ENCODE measurements at places on chromosomes 5 and 9.
A peak's percentile ranks its signal among the peaks of the same experiment; 100 is the strongest.

- no peak for DNase-seq
Observed at GRCh38 chr5:121288781-121289180, 562.9 kb upstream of the FTMT start.

DNA sequence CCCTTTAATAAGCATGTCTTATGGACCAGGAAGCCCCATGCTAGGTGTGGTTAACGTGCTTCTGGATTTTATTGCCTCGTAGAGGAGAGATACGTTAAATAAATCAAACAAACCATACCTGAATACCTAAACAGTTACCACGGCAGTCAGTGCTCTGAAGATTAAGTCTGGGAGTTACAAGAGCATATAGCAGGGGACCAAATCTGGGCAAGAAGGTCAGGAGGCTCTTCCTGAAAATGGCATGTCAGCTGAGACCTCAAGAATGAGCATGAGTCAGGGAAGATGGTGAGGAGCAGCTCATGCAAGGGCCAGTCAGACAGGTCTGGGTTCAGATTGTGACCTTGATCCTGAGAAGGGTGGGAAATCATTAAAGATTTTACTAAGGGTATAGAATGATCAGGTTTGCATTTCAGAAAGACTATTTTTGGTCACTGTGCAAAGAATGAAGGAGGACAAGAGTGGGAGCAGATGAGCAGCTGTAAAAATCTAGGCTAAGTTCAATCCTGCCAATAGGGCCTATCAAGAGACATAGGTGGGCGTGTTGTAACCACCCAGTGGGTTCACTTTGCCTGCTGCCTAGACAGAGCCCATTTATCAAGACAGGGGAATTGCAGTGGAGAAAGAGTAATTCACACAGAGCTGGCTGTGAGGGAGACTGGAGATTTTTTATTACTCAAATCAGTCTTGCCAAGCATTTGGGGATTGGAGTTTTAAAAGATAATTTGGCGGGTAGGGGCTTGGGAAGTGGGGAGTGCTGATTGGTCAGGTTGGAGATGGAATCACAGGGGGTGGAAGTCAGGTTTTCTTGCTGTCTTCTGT is 4.8 kb upstream of the ZNF366 start:
- no peak for DNase-seq

GRCh38 chr9:118109542-118109941 is 405.3 kb downstream of the TLR4 start:
- DNase-seq = no peak

DNA sequence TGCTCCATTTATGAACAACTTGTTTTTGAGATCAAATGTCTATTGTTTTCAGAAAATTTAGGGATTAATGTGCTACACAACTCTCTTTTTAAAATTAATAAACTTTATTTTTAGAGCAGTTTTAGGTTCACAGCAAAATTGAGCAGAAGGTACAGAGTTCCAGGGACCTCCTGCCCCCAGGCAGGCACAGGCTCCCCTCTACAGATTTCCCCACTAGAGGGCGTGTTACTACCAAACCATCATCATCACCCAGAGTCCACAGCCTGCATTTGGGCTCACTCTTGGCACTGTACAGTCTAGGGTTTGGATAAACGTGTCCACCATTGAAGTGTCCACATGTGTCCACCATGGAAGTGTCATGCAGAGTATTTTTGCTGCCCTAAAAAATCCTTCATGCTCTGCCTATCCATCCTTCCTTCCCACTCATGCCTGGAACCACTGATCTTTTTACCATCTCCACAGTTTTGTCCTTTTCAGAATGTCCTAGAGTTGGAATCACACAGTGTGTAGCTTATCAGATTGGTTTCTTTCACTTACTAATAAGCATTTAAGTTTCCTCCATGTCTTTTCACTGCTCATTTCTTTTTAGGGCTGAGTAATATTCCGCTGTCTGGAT is 61.7 kb downstream of the MRPL36 start:
- peak; percentile 47 for DNase-seq

DNA sequence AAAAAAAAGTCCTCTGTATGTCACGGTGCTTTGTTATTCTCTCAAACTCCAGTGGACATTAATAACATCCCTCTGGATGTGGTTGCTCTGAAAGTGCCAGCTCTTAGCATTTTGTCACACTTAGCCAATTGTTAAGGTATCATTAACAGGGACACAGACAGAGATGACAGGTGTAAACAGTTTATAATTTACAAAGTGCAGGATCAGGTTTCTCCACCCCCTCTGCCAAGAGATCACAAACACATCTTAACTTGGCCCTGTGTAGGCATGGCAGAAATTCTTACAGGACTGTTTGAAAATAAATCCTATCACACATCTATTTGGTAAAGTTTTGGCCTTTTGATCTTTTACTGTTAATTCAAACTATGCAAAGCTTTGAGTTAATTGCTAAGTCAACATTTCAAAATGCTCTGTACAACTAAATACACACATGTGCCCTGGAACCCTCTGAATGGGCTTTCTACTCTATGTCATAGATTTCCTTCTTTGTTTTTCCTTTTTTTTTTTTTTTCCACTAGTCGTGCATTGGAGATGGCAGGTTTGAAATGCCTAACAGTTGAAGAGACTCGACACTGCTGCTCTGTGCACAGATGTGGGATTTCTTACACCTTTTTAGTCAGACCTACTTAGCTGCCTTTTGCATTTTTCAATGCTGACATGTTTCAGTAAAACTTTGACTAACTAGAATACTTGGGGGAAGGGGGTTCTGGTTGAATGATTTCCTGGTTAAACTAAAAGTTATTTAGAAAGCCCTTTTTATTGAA is 41.7 kb downstream of the SEMA6A start:
- no peak for DNase-seq

GRCh38 chr5:6251565-6252102 is 126.7 kb downstream of the MED10 start:
- DNase-seq = no peak

GRCh38 chr5:173016598-173017046 is 33.1 kb downstream of the ATP6V0E1 start:
- DNase-seq = peak; percentile 82

GRCh38 chr9:137881591-137882505 is 4.3 kb downstream of the CACNA1B start:
- peak; percentile 8 for DNase-seq

- DNase-seq = peak; percentile 73
Observed at GRCh38 chr9:126613651-126614050, at the start of gene LMX1B. TSS of gene LMX1B (plus strand) at chr9:126613928. CDS start at chr9:126614450, 522 bp downstream.

GRCh38 chr5:72600391-72600981 is 93.3 kb upstream of the ZNF366 start:
- peak; percentile 89 for DNase-seq

- DNase-seq = peak; percentile 90
Observed at GRCh38 chr9:123353984-123354591, 1.9 kb upstream of the CRB2 start.

- peak; percentile 43 for DNase-seq
Observed at GRCh38 chr9:111427186-111427585, 57.0 kb downstream of the ECPAS start.

DNA sequence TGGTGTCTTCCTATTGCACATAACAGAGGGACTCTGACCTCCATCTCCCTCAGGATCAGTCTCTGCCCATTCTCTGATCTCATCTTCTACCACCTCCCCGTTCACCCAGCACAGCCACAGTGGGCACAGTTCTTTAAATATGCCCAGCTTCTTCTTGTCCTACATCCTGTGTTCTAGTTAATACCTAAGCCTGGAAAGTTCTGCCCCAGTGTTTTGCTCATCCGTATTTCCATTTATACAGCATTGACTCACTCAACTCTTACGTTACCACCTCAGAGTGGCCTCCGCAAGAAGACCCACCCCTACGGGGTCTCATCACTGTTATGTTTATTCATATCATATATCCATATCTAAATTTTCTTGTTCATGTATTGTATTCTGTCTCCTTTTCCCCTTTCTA is 315.5 kb downstream of the ADGRV1 start:
- DNase-seq = no peak

GRCh38 chr9:99066571-99066970 is 38.3 kb upstream of the TGFBR1 start:
- DNase-seq = no peak

DNA sequence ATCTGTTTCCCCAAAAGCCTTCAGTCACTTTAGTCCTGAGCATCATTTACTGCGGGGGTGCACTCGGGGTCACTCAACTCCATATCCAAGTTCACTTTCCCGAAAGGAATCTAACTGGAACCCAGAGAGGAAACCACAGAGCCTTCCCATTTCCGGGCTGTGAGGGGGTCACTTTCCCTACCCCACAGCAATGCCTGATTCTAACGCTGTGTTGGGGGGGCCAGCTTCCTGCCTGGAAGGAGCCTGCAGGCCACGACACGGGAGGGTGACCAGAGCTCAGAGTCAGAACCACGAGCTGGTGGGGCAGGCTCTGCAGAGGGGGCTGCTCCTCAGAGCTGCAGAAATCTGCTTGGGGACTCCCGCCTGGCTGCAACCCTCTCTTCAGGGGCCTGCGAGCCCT is 20.3 kb downstream of the BRD9 start:
- DNase-seq = no peak

DNA sequence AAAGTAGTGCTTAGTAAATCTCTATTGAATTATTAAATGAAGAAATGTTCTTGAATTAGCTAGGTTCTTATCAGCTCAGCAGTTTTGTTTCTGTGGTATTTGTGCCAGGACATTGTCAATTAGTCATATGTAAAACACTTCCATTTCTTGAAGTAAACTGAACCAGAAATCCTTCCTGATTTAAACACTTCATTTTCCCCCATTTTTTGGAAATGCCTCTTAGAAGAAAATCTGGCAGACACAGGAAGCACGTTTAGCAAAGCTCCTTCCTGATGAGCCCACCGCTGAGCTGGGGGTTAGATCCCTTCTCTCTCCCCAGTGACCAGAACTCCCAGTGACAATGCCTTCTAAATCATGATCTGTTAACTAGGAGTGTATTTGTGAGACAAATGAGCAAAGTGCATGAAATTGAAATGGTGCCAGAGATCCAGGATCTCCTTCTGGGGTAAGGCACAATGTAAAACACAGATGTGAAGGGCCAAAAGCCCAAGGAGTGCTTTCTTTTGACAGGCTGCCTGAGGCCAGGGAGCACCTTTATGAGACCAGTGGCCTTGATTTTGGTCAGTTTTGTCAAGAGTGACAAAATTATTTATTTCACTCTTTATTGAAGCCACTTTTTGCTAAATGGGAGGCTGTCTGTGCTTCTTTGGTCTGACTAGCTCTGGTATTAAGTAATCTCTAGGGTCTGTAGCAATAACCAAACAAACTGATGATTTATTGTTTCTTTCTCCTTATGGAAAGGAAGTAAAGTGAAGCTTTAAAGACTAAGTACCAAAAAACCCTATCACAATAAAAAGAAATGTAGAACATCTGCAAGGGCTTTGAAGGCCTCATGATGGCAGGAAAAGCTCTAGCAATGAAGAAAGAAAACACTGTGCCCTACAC is 25.5 kb upstream of the RUSC2 start:
- no peak for DNase-seq

DNA sequence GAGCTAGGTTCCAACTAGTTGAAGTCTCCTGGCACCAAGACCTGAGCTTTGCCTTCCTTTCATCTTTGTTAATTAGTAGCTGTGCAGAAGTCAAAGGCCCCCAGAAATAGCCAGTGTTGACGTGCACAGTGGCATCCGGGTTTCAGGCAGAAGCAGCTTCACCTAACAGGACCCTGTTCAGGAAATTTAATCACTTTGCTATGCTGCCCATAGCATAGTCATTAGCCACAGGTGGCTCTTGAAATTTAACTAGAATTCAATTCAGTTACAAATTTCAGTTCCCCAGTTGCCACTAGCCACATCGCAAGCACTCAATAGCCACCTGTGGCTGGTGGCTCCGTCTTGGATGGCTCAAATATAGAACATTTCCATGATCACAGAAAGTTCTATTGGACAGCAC is 179.1 kb downstream of the GOLPH3 start:
- DNase-seq = no peak

DNA sequence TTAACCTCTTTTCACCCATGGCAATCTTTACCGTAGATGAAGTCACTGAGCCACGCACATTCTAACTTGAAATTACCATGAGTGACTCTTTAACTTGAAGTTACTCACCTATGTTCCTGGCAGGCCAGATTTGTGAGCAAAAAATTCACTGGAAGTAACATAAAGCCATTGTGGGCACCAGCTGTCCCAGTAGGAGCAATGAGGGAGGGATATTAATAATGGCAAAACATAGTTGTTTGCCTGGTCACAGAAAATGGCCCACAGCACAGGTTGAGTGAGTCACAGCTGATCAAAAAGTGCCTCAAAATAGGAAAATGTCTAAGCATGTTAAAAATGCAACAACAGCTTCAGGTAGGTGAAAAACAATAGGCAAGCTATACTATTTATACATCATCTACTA is 146.6 kb downstream of the EFNA5 start:
- no peak for DNase-seq

DNA sequence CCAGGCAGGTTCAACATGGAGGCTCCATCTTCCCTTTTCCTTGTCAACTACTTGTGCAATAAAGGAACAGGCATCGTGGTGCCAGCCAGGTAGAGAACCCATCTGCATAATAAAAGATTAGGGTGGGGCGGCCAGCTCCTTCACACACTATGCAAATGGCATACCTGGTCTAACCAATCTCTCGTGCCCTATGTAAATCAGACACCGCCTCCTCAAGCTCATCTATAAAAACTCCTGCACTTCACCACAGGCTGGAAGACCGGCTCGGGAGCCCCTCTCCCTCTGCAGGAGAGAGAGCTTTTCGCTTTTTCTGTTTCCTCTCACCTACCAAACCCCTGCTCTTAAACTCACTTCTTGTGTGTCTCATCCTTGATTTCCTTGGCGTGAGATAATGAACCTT is 244.3 kb upstream of the PUM3 start:
- DNase-seq = no peak

DNA sequence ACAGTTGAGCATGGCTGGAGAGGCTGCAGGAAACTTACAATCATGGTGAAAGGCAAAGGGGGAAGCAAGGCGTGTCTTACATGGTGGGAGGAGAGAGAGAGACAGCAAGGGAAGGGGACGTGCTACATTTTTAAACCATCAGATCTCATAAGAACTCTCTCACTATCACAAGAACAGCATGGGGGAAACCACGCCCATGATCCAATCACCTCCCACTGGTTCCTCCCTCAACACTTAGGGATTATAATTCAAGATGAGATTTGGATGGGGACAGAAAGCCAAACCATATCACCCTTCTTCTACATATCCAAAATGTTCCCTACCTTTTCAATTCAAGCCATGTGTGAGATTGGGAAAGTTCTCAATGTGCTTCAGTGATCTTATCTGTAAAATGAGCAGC is 22.9 kb upstream of the GLRX start:
- DNase-seq = no peak

DNA sequence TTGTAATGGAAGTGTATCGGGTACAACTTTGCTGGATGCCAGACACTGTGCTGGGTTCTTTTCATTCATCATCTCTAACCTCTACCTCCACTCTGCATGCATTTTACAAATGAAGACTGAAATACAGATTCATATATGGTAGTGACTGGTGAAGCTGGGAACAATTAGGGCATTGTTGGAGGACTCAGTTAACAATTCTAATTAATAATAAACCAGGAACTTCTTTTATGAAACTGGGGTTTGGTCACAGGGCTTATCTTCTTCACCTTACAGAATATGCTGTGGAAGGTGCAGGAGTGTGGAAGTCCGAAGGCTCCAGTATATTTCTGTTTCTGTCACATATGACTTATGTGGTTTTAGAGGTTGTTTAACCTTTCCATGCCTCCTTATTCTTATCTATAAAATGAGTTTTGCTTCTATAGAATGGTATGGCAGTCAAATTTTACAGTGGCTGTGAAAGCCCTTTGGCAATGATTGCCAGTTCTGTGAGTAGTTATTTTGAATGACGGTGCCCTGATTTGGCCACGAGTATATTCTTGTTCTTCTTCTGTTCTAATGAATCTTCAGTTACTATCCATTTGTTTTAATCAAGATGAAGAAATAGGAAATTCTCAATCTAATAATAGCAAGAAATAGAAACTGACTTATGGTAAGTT is 284.7 kb downstream of the GABRB2 start:
- no peak for DNase-seq

- DNase-seq = no peak
Observed at GRCh38 chr9:104833696-104834095, 69.8 kb downstream of the NIPSNAP3B start.

Measured in AG20443 (cell line).